ENCODE measurements at places on chromosomes 2 and 18. TPM values are rescaled to one million over a fixed set of nuclear protein-coding genes. Genes with fewer than 3 reads are reported as not detected.

- DNase-seq: no peak
Observed at GRCh38 chr18:10234912-10235660, 219.3 kb upstream of the APCDD1 start.

DNA sequence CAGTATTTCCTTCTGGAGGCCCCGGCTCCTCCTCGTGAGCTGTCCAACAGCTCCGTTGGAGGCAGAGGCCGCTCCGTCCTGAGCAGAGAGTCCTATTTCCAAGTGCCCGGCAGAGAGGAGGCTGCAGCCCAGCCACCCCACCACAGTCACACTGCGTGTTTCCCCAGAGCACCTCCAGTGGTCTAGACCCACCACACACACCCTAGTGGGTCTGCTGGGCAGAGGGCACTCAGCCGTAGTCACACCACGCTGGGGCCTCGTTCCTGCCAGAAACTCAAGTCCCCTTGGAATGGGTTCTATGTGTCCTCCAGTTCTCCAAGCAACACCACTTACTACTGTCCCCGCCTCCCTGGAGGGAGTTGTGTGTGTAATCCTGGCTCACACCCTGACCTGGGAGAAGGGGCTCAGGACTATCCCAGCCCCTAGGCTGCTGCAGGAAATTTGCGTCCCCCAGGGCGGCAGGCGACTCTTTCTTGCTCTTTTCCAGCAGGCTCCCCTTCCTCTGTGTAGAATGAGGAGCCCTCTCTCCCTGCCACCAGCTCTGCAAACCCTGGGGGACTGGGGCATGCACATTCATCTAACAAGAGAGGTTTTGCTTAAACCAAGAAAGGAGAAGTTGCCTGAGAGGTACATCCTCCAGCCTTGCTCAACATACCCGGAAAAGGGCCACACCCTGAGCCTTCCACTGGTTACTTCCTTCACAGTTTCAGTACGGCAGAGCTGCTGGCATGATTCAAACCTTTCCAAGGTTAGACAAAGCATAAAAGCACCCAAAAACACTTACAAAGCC lies 114.1 kb downstream of the NDUFA10 start:
- DNase-seq: no peak

DNA sequence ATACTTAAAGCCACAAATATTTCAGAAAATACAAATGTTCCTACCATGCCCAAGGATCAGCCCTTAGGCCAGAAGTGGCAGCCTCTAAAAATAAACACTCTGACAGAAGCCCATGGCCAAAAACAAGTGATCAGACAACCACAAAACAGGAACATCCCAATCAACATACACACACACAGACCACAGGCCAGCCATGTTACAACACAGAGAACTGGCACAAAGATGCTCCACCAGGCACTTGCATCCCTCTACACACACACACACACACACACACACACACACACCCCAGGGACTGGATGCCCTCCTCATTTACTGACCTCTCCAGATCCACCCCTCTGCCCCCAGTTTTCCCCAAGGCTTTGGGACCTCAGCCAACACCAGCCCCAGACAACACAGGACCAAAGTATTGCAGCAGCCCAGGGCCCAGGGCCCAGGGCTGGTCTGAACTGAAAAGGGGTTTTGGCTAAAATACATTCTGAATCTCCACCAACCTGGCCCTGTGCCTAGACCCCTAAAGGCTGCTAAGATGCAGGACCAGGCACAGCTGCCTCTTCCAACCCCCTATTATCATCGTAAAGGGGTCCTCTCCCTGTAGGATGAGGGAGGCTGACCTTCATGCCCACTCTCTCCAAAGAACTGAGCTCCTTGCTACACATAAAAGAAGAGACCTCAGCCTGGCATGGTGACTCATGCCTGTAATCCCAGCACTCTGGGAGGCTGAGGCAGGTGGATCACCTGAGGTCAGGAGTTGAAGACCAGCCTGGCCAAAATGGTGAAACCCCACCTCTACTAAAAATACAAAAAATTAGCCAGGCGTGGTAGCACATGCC lies 151.4 kb downstream of the TNS1 start:
- no peak for DNase-seq

DLGAP1 gene
- 18.5 TPM for total RNA-seq

APCDD1 gene
- 4.7 TPM for total RNA-seq

- DNase-seq: no peak
Observed at GRCh38 chr2:12787891-12788801, 71.4 kb downstream of the TRIB2 start.

- no peak for DNase-seq
Observed at GRCh38 chr2:212489719-212490346, 48.8 kb downstream of the ERBB4 start.

DNA sequence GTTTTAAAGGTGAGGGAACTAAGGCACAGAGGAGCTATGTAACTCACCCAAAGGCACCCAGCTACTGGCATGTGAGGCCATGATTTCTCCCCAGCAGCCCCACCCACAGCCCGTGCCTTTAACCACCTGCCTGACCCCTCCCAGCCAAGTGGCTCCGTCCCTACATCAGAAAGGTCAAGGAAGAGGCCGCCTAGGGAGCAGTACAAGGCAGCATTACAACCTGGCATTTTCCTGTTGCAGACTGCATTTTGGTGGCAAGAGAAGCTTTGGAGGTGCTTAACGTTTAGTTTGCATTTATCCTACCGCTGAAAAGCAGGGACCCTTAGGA lies 17.5 kb downstream of the STEAP3 start:
- no peak for DNase-seq

DNA sequence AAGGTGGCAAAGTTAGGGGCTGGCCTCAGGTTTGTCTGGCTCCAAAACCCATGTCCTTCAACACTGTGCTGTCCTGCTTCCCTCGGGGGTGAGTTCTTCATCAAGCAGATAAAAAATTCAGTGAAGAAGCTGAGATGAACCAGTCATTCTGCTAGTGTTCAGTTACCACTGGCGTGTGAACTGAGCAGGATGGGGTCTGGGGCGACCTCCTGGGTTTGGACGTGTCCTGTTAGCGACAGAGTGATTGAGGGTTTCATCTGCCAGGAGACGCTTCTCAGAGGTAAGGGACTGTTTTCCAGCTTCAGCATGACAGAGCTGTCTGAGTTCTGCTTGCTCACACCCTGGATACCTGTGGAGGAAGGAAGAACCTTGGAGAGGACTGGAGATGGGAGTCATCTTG lies 14.6 kb downstream of the CEP68 start:
- no peak for DNase-seq

ZC3H8 gene
- 14.2 TPM for total RNA-seq

- DNase-seq: peak; percentile 16
Observed at GRCh38 chr18:66972681-66973080, 368.8 kb upstream of the CDH19 start.

DNA sequence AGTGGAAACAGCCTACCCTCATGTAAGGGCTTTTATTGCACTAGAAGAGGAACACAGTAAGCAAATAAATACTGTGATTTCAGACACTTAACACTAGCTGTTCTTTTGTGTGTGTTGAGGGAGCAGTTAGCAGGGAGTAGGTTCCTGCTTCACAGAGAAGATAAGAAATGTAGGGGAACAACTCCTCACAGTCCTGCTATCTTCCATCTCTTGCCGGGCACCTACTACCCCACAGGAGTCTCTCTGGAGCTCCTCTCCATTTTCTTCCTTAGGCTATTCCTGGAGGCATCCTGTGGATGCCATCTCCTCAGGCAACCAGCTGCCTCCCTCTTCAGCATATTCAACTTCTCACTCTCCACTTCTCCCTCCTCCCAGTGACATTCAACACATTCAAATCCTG lies 145.0 kb downstream of the SRBD1 start:
- no peak for DNase-seq

DNA sequence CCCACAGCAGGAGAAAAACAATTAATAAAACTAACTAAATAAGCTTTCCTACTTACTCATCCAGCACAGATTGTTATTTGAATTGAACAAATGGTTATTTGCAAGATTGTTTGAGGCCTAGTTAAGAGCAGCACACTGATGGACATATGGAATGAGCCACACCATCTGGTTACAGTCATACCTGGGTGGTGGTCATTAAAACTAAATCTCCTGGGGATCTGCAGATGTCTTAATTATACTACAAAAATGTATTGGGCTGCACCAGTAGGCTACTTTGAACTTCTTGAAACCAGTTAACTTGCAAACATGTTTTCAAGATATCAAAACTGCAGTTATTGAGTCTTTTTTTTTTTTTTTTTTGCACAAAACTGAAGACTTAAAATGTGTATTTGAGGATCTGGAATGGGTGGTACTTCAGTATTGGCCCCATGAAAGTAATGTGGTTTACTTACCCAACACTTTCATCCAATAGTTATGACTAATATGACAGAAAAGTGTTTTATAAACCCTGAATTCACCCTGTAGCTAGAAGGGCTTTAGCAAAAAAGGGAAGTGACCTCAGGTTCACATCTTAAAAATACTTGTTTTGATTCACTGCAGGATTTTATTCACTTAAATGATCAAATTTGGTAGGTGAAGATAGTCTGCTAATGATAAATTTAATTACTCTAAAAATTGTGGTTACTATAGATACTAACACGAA lies 10.8 kb downstream of the AGFG1 start:
- DNase-seq: no peak

GRCh38 chr2:7007846-7008741 lies 90.9 kb downstream of the RNF144A start:
- no peak for DNase-seq

GRCh38 chr18:4107049-4107467 lies 348.0 kb downstream of the DLGAP1 start:
- DNase-seq: peak; percentile 93

UGT1A7 gene
- not detected for total RNA-seq

TTN gene
- total RNA-seq: 0.53 TPM

GRCh38 chr18:79580498-79581171 lies 99.0 kb upstream of the CTDP1 start:
- no peak for DNase-seq

GRCh38 chr2:107627164-107627563 lies 199.5 kb upstream of the RGPD4 start:
- no peak for DNase-seq

DNA sequence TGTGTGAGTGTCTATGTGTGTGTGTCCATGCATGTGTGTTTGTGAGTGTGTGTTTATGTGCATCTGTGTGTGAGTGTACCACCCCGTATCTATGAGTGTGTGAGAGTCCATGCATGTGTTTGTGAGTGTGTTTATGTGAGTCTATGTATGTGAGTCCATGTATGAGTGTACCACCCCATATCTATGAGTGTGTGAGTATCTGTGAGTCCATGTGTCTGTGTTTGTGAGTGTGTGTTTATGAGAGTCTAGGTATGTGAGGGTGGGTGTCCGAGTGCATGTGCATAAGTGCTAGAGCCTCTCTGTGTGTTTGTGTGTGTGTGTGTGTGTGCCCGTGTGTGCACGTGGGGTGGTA lies 86.0 kb upstream of the ATG16L1 start:
- no peak for DNase-seq

COL3A1 gene
- 0.22 TPM for total RNA-seq

SPP2 gene
- total RNA-seq: not detected

PAX8 gene
- 1.4 TPM for total RNA-seq

SKOR2 gene
- not detected for total RNA-seq

GRCh38 chr2:142033393-142033792 lies 97.4 kb downstream of the LRP1B start:
- DNase-seq: no peak

DNA sequence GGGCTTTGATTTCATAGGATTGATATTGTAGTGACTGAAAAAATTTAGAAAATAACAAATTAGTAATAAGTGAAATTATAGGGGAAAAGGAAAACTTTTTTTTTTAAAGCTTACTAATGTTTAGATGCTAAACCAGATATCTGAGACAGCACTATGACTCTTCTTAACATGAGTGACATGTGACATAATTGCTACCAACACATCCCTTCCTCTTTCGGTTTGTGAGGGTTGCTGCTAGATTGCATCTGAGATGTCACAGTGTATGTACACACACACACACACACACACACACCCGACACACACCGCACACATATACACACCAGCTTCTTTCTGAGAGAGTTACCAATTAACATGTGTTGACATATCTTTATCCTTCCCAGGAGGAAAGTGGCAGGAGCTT lies 18.0 kb downstream of the RAPGEF4 start:
- no peak for DNase-seq

GRCh38 chr2:201132518-201132917 lies 16.6 kb downstream of the CFLAR start:
- DNase-seq: no peak

DNA sequence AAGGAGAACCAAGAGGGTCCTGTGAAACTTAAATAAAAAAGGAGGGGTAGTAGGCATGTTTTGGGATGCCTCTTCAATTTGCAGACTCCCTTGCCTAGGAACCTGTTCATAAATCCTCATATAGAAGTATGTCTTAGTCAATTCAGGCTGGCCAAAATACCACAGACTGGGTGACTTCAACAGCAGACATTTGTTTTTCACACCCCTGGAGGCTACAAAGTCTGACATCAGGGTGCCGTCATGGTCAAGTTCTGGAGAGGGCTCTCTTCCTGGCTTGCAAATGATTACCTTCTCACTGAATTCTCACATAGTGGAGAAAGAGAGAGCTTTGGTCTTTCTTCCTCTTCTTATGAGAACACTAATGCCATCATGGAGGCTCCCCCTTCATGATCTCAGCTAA lies 4.1 kb upstream of the TCF4 start:
- DNase-seq: no peak

GRCh38 chr2:189327879-189328847 lies 113.1 kb upstream of the WDR75 start:
- DNase-seq: no peak

- DNase-seq: peak; percentile 36
Observed at GRCh38 chr2:24972315-24972961, 683 bp upstream of the DNAJC27 start.

CDH20 gene
- total RNA-seq: 1.6 TPM

DNA sequence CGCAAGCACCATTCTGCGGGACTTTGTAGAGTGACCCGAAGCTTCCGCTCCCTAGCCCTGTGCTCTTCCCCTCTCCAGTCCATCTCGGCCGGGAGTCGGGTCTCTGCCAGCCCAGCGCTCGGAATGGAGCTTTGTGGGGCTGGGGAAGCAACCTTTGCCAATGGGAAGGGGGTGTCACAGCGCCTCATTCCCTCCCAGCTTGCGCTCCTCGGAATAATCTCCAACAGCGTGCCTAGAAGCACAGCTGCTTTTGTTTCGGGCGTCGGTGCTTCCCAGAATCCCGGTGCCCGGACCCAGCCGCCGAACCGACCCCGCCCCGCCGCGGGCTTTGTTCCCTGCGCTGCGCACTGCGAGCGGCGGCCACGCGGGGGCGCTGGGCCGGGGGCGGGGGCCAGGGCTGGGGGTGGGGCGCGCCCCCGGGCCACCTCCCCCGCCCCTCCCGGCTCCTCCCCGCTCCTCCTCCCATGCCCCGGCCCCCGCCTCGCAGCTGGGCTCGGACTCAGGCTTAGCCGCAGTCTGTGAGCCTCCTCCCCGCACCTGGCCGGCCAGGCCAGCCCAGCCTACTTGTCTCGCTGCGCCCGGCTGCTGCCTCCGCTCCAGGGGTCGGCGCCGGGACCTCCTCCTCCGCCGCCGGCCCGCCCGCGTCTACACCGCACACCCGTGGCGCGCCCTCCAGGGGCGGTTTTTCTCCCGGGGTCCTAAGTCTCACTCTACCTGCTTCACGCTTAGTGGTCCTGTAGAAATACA lies 77.7 kb upstream of the SMAD2 start:
- peak; percentile 96 for DNase-seq

GRCh38 chr2:134573724-134574123 lies 145.1 kb downstream of the TMEM163 start:
- DNase-seq: no peak

TUBA4A gene
- 0.56 TPM for total RNA-seq

PRKAG3 gene
- not detected for total RNA-seq

CYRIA gene
- 1.0 TPM for total RNA-seq

Data from neural progenitor cell (in vitro differentiated cells).